Femur (tissue), 1 donor: ENCODE measurements at places on chromosomes 4 and X.

DNA sequence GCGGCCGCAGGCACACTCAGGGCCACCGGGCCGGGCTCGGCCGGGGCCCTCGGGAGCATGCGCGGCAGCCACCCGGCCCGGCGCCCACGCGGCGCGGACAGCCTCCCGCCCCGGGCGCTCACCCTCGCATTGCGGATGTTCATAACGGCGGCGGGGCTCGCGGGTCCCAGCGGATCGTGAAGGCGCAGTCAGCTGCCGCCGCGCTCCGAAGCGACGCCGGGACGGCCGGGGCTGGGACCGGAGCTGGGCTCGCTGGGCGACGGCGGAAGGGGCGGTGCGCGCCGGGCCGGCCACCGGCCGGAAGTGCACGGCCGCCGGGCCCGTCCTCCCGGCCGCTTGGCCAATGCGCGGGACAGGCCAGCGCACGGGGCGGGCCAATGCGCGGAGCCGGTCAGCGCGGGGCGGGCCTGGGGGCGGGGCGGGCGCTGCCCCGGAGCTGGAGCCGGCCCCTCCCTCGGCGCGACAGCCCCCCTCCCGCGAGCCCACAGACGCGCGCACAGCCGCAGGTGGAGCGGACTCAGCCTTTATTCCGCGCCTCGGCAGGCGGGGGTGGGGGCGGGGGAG is at the start of gene NAA10:
Gene NAA10, minus strand, starts transcription at position 276 of the 564 bp plus-strand sequence. Its CDS starts 133 bp downstream, at position 143.
- DNase-seq: peak; percentile 85

- DNase-seq: no peak
Observed at GRCh38 chr4:39036172-39036571, 4.0 kb upstream of the TMEM156 start.

DNA sequence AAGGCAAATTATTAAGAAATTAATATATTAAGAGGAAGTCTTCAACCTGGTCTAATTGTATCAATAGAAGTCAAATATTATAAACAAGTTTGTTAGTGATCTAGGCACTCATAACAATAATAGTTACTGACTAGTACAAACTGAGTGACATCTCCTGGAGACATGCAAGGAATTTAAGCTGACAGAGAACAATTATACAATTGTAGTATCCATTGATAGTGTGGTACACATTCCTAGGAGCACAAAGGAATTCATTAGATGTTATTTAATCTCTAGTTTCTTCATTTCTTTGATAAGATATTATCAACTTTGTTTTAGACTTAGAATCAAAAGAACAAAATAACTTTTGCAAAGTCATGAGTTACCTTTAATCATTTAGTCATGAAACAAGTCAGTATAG is 1048.6 kb downstream of the PCDH7 start:
- DNase-seq: no peak

- no peak for DNase-seq
Observed at GRCh38 chr4:126328914-126329313, 1014.2 kb downstream of the FAT4 start.

DNA sequence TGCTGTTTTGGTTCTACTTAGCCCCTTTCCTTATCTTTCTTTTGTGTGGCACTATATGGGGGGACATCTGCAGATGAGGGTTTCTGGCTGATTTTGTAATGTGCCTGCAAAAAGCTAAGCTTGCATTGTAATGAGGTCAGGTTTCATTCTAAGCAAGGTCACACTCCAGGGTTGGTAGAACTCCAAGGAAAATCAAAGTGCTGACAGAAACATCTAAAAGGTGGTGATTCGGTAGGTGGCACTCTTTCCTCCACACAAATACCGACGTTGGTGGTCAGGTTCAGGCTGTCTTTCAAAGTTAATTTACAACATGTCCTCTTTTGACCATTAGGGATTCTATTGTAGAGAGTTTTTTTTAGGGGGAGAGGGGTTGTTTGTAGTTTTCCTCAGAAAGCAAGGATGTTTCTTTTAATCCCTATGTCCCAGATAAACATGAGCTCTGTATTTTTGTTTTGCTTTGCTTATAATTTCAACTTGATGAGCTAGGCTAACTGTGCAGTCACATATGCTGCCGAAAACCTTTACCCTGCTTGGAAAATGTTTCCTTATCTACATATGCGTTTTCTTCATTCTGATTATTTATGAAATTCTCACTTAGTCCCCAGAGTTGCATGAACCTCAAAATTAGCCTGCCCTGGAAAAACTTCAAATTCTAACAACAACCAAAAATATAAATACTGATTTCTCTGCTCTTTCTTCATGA is 434.2 kb downstream of the PPARGC1A start:
- DNase-seq: no peak

GRCh38 chr4:48329976-48330375 is 11.4 kb upstream of the SLAIN2 start:
- no peak for DNase-seq

GRCh38 chrX:71070531-71070930 is 2.4 kb upstream of the SNX12 start:
- DNase-seq: no peak

- no peak for DNase-seq
Observed at GRCh38 chr4:55123791-55124190, 1.6 kb downstream of the KDR start.

DNA sequence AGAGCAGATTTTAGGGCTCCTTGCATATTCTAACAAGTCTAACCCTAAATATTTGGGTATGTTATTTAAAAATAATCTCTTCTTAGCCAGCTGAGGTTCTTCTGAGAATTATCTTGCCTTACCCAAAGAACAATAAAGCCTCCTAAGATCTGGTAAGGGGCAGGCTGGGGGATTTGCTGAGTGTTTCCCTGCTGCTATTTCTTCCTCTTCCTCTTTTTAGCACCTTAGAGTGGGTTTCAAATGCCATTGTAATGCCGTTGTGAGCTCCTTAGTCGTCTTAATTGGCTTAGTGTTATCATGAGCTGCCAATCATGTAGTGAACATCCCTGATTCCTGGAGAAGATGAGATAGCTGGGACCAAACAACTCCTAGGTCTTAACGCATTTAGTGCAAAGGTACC is 15.4 kb downstream of the STOX2 start:
- no peak for DNase-seq

- no peak for DNase-seq
Observed at GRCh38 chr4:188145601-188146000, 6.4 kb downstream of the TRIML1 start.

- DNase-seq: peak; percentile 39
Observed at GRCh38 chr4:42152507-42153504, at the start of gene BEND4. Gene BEND4, minus strand, starts transcription at chr4:42152655. Its CDS starts 512 bp downstream, at chr4:42152143.

DNA sequence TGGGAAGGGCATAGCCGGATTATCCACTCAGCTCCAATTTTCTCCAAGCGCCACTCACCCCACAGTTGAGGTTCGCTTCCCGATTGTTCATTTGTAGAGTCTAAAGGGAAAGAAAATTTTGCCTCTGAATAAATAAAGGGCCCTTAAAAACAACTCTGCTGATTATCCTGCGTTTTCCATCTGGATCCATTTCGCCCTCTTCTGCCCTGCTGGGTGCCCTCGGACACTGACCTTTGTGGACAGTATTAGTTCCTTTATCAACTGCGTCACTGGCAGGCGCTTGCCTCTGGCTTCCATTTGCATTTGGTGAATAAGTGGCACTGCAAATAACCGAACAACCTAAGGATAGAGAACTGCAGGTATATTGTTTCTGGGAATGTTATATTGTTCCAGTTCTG is 10.1 kb downstream of the GSX2 start:
- no peak for DNase-seq

DNA sequence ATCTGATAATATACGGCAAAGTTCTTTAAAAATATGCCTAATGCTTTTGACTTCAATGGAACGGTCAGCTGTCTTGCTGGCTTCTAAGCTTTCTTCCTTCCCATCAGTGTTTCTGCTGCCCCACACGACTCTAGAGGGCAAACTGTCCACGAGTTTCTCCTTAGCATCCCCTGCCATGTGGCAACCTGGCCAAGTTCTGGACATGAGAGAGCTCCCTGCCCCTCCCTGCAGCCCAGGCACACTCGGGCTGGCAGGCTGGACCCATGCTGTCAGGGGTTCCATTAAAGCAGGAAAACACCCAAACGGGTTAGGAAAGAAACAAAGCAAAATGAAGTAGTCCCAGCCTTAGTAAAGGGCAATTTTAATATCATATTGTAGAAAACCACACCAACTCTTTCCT is 38.8 kb downstream of the KDR start:
- no peak for DNase-seq

GRCh38 chr4:146507632-146508031 is 14.1 kb downstream of the SLC10A7 start:
- no peak for DNase-seq

DNA sequence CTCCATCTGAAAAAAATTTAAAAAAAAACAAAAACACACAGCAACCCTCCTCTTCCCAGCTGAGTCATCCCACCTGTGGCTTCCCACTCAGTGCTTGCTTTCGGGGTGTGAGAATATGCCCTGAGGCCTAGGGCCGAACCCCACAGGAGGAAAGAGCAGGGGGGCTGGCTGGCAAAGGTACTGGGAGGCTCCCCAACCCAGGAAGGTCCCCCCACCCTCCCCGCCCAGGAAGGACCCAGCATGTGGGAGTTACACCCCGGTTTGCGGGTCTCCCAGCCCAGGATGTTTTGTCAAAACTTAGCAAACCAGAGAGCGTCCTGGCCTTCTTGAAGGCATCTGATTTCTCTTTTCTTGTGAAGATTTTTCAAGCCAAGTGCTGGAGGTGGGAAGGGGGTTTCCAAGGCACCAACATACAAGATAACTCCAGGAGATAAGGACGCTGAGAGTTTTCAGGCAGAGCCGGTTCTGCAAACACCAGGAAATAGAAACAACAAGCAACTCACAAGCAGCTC is 25.7 kb upstream of the CSF2RA start:
- DNase-seq: no peak

DNA sequence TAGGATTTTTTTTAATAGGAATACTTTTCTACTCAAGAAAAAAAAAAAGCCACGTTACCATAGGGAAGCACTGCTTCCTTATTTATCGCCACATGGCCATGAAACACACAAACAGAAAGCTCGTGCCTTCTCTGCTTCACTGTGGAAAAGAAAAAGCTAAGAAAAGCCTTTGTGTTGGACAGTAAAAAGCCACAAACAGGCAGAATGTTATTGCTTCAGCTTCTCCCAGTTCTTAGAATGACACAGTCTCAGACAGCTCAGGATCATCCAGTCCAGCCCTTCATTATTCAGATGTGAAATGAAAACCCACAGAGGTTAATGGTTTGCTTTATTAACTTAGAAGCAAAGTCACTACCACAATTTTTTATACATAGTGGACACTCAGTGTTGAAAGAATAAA is 181.6 kb upstream of the NOCT start:
- DNase-seq: no peak

- DNase-seq: no peak
Observed at GRCh38 chr4:37437163-37437562, 192.6 kb downstream of the NWD2 start.

DNA sequence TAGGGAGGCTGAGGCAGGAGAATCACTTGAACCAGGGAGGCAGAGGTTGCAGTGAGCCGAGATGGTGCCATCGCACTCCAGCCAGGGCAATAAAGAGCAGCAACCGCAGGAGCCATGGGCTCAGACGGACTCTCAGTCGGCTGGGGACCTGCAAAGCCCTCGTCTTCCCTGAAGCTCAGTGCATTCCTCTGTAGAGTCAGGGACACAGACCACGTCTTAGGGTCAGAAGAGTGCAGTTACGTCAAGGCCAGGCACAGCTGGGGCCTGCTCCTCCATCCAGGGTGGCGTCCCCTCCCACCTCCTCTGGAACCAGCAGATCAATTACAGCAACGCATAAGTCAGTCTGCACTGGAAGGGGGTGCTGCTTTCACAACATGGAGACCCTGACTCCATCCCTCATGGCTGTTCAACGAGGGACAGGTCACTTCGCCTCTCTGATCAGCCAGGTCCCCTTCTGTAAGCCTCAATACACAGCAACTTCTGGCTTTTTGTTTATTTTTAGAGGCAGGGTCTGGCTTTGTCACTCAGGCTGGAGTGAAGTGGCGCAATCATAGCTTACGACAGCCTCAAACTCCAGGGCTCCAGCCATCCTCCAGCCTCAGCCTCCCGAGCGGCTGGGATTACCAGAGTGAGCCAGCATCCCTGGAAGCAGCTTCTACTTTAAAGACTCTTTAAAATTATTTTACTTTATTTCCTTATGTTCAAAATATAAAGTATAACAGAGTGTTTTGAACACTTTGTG is 76.4 kb downstream of the ZFYVE28 start:
- DNase-seq: no peak

DNA sequence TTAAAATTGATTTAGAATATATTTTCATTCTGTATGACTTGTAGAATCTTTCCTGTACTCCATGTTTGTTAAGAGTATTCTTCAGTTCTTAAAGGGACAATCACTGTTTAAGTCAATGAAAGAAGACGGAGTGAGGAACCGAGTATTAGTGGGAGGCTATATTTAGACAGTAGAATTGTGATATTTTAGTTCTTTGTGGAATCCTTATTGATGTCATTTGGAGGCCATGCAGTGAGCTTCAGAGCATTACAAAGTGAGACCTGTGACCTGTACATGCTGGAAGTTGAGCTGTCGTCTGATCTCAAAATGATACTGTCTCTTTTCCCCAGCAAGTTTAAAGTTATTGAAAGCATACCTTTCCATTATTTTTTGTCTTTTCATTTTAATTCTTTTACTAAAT is 394.7 kb downstream of the GALNTL6 start:
- no peak for DNase-seq

GRCh38 chr4:15352524-15352923 is 75.3 kb upstream of the C1QTNF7 start:
- DNase-seq: no peak

GRCh38 chr4:8917868-8918783 is 46.5 kb upstream of the HMX1 start:
- peak; percentile 73 for DNase-seq

DNA sequence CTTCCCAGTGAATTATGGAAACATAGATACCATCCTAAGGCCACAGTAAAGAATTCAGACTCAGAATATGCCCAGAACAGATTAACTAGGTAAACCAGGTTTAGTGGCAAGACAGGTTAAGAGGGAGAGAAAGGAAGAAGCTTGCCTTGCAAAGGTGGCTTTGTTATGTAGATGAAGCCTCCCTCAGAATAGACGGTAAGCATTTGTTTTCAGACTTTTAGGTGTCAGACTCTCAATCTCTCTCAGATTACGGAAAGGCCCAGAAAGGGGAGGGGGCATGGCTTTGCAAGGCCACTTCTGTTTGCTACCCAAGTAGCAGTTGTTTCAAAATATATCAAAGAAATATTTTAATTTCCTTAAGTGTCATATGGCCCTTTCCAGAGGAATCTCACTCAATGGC is 457.1 kb upstream of the BOD1L1 start:
- DNase-seq: no peak

DNA sequence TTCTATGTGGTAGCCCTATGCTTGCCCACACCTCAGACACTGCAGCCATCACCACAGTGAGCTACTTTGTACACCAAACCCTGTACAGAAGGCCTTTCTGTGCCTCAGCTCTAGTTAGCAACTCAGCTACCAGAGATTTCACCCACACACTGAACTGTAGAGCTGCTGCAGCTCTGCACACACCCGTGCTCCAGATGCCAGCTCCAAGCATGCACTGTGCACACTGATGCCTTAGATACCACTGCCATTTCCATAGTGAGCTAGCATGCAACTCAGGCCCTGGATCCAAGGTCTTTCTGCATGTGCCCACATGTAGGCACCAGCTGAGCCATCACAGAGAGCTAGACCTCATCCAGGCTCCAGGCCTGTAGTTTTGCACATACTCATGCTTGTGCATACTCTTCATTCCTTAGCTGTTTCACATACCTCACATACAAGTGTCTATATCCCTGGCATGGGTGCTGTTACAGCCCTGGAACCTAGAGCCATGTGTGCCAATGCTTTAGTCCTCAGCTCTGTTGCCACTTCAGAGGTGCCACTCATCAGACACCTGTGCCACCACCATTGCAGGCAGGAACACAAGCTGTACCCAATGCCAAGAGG is 423.5 kb upstream of the NDST3 start:
- no peak for DNase-seq
